GF-D8 (cell line): ENCODE measurements at places on chromosomes 11 and 22.

DNA sequence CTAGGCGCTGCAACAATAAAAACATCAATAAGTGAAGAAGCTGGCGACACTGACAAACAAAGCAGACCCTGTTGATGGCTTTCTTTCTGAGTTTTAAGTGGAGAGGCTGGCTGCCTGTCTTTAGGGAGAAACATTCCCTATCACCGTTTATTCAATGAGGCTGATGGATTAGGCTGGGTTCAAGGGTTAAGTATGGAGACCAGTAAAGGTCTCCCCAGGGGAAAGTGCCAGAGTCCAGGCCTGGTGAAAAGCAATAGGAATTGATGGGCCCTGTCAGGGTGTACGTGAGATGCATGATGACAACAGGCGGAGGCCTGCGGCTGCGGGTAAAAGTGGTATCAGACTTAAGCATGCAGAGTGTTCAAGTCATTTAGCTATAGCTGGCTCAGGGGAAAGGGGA is 102.6 kb downstream of the ALX4 start:
- DNase-seq = no peak

DNA sequence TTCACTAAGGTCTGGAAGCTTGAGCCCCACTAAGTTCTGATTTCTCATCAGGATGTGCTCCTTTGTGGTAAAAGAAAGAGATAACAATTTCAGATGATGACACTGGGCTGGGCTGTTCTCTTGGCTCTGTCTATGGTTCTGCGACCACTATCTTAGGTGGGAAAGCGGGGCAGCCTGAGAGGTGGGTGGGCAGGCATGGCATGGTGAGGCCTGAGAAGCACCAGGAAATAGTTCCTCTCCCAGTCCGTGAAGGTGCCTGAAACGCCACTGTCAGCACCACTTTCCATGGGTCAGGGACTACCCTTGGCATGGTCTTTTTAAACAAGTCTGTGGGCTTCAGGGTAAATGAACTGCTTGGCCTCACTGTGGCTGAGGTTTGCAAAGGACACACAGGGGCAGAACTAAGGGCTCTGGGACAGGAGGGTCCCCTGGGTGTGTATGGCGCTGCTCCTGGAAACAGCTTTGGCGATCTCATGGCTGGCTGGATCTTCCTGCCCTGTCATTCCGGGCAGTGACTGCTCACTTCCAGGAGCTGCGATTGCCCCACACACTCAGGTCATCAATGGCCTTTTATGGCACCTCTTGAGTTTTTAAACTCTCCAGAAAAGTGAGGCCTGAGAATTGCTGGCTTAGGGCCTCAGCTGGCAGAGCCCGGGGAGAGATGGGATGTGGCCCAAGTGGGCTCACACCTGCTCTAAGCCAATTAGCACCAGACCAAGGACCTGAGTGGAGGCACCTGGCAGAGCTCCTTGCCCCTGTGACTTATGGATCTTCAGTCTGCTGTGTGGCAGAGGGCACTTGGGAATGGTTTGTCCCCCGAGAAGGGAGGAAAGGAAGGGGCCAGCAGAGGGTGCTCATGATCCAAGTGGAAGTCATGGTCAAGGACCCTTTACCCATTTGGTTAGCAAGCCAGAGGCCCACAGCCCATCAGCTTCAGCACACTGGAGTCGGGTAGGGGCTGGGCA is 55.6 kb upstream of the LYVE1 start:
- no peak for DNase-seq

DNA sequence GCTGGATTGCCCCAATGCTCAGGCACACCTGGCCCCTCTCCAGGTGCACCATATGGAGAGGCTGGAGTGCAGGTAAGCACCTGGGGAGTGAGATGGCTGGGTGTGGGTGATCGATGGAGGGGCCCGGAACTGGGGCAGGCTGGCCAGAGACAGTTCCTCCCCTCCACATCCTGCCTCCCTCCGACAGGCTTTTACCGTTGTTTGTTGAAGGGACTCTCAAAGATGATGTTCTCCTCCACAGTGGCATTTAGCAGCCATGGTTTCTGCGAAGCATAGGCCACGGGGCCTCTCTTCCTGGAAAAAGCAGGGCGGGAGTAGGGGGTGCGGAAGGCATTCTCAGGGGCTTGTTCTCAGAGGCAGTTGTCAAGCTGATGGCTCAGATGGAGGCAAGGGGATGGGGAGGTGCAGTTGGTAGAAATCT is 25.9 kb upstream of the KCNJ11 start:
- DNase-seq = no peak

GRCh38 chr11:63901660-63902059 is 15.3 kb downstream of the RCOR2 start:
- DNase-seq = no peak

GRCh38 chr11:1228101-1228821 is 5.4 kb downstream of the MUC5B start:
- no peak for DNase-seq

- no peak for DNase-seq
Observed at GRCh38 chr11:65124480-65125196, 2.5 kb downstream of the MRPL49 start.

DNA sequence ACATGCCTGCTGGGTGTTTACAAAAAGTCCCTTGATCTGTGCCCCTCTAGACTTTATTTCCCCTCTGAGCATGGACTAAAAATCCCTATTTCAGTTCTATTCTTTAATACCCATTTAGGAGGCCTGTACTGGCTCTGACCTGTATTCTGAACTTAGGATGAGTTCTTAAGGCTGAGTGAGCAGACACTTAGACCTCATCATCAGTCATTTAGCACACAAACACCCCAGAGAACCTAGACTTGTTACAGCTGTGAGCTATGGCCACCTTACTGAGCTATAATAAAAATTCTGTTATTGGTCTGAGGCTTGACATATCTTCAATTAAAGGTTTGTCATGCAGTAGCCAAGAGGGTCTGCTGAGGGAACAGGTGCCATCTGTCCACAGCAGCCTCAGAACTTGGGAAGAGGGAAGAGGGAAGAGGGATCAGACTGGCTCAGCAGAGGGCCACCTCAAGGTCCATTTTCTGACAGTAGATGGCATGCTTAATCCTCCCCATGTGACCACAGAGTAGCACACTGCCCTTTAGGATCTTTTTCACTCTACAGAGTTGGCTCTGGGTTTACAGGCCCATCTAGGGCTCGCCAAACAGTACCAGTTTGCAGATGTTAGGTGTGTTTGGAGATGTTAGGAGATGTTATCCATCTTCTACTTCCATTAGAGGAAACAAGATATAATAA is 30.2 kb upstream of the RRM1 start:
- DNase-seq = no peak

DNA sequence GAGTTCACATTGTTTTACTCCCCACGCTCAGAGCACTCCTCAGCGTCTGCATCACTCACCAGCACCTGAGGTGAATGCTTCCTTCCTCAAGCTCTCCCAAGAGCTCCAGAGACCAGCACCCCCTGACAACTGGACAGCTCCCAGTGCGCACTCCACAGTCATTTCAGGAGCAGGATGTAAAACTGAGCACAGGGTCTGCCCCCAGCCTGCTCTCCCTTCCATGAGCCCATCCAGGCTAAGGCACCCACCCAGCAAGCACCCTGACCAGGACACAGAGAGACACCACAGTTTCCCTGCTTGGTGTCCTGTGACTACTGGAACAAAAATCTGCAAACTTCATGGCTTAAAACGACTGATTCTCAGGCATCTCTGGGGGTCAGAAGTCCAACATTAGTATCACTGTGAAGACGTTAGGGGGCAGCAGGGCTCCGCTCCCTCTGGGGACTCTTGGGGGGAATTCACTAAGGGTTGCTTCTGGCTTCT is 3.3 kb downstream of the SCGB1D2 start:
- DNase-seq = no peak

GRCh38 chr11:131734871-131735270 is 364.5 kb downstream of the NTM start:
- no peak for DNase-seq

DNA sequence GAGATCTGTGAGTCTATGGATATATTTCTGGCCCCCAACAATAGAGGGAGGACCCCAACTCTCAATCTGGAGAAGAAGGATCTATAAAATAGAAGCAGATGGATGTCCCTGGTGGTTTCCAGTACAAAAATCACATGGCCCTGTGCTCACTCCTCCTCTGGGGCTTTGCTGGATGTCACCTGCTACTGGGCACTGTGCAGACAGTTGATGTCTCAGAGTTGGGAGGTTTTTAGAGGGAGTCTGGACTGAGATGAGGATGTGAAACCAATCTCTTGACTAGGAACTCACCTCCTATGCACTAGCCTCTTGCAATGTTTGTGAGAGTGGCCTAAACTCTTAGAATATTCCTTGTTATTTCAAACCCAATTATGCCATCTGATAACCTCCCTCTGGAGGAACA is 107.2 kb downstream of the SCN3B start:
- DNase-seq = no peak

GRCh38 chr22:33757041-33757801 is 163.1 kb downstream of the LARGE1 start:
- no peak for DNase-seq

DNA sequence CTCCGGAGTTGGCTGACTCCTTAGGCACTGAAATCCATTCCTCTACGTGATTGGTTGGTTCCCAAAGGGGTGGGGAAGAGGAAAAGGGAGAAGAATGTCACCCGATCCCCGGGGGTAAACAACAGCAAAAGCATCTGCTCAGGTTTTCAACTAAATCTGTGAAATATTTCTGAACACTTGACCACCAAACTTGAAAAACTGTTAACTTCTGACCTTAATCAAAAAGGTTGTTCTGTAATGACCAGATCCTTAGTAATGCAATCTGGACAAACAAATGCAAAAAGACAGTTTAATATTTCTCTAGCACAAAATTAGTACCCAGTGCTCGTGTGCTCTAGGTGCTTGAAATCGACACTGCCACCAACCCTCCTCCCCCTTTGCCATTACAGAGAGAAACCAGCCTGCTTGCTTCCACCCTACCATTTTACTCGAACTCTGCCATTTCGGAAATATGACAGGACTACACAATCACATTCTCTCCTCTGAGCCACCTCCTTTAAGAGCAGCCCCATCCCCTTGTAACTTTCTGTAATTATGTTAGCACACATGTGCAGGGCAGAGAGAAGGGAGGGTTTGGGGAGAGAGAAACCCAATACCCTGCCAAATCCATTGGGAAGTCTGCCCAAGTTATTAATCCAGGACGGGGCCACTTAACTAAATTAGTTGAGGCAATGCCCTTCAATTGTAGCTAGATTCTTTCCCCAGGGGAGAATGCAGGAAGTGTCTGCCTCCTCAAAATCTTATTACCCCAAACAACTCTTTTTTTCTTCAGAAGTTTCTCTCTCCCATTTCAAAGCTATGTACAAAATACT is 113.8 kb downstream of the RBFOX2 start:
- DNase-seq = no peak

DNA sequence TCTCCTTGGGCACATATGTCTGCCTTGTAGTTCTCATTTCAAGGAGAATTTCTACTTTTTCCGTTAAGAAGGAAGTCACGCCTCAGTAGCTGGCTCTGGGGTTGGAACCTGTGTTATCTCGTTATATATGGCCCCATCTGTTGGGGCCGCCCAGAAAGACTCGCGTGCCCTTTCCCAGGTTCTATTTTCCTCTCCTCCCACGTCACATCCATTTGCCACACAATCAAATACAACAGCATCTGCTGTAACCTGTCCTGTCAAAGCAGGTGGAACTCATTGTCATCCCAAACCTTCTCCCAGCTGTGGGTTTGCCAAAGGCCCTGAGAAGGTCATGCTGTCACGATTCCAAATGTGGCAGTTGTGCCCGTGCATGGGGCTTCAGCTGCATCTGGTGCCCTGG is 213.1 kb upstream of the ZBED5 start:
- DNase-seq = no peak

DNA sequence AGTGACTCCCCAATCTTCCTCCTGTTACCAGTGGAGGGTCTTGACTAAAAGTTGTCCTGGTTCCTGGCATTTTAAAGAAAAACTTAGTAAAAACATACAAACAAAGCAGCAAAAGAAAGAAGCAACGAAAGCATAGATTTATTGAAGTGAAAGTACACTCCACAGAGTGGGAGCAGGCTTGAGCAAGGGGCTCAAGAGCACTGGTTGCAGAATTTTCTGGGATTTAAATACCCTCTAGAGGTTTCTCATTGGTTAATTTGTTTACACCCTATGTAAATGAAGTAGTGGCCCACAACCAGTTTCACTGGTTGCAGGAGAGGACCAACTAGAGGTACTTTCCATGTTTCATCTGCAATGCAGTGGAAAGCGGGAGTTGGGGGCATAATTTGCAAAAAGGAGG is 10.7 kb downstream of the FAM111B start:
- no peak for DNase-seq

GRCh38 chr22:29830585-29830984 is 7.5 kb downstream of the ASCC2 start:
- DNase-seq = no peak

DNA sequence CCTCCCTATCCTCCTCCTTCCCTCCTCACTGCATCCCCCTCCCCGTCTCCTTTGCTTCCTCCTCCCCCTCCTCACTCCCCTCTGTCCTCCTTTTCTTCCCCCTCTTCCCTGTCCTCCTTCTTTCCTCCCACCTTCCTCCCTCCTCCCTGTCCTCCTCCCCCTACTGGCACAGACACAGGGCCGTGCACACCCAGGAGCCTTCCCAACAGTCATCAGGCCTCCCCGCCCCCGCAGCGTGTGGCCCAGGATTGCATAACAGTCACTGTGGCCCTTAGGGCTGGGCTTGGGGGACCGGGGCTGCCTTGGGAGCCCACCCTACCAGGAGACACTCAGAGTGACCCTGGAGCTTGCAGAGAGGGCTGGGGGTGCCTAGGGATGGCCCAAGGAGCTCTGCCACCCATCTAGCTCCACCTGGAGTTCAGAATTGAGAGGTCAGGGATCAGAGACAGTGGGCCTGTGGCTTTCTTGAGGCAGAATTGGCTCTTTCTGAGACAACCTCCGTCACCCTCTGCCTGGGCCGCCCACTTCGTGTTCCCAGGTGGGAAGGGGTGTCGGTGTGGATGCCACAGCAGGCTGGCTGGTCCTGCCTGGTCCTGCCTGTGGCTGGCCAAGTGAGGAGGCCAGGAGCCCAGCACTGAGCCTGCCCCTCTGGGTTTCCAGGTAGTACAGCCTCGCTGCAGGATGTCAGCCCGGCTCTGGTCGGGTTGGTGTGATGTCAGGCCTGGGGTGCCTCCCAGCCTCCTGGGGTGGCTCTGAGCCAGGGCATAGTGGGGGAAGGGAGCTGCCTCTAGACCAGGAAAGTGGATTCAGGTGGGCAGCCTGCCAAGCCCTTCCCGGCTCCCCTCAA is 1.6 kb downstream of the SPI1 start:
- no peak for DNase-seq

GRCh38 chr11:44877571-44878497 is 72.8 kb downstream of the TP53I11 start:
- DNase-seq = no peak

GRCh38 chr11:73404506-73405145 is 28.4 kb downstream of the RELT start:
- no peak for DNase-seq

DNA sequence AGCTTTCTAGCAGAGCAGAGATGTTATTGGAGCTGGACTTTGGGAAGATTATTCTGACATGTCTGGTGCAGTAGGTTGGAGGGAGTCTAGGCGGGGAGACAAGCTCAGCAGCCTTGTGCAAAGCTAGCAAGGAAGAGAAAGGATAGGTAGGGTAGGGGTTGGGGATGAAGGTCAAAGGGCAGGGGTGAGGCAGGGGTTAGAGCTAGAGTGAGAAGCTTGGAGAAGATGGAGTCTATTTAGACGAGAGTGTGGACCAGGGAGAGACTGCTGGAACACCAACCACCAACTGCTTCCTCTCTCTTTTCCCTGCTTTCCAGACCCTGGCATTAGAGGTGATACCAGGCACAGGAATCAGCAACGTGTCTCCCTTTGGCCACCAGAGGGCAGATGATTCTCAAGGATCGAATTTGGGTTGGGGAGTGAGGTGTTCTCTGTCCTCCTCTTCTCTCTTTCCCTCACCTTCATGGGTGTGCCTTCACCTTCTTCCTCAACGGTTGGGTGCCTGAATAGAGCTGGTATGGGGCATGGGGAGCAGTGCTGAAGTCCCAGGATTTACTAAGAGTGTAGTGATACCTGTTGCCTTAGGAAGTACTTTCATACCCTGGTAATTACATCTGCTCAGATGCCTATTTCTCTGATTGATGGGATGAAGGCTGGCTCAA is 1.8 kb upstream of the MARK2 start:
- no peak for DNase-seq
